ENCODE measurements at places on chromosomes 16 and 17. TPM values are rescaled to one million over a fixed set of nuclear protein-coding genes. Genes with fewer than 3 reads are reported as not detected.

- DNase-seq, result no peak
These were observed 12.6 kb downstream of the C1QTNF1 start for GRCh38 chr17:79036596-79036995.

GRCh38 chr17:71885662-71886061 is 235.2 kb upstream of the SOX9 start:
- no peak for DNase-seq

The MT1M gene
- total RNA-seq, result not detected

DNA sequence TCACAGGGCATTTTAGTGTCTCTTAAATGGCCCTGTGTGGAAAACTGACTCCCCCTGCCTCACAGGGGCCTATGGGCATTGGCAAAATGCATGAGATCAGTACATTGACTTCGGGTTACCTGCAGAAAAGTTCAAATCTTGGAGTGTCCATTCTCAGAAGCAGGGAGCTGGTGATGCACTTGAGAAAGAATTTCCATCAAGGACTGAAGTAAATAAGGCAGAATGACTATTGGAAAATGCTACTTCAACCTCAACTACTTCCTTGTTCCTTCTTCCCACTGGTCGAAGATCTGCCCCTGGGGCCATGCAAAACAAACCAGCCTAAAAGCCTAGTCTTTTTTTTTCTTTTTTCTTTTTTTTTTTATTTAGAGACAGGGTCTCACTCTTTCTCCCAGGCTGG is 13.8 kb upstream of the GSDMA start:
- DNase-seq, result no peak

- no peak for DNase-seq
These were observed 32.7 kb downstream of the LITAF start for GRCh38 chr16:11554053-11554452.

- no peak for DNase-seq
These were observed 789 bp upstream of the CCDC57 start for GRCh38 chr17:82213251-82214011.

DNA sequence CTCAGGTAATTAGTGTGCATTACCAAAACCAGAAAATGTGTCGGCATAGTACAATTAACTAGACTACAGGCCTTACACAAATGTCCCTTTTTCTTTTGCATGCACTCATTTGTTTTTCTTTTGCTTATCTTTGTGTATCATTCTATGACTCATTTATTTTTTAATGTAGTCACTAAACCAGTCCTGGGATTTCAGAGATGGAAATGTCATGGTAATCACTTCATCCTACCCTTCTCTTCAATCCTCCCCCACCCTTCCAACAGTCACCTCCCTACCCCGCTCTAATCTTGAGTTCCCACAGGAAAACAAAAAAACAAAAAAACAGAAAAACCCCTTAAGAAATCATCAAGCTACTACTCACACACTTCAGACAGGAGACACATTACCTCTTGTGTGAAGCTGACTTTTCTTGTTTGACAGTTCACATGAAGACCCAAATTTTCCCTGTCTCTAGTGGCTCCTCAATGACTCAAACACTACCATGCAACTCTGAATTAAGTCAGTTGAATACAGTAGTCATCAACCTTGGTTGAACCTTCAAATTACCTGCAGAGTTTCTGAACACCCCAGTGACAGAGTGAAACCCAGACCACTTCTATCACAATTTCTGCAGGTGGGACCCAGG is 242.4 kb upstream of the SALL1 start:
- DNase-seq, result no peak

DNA sequence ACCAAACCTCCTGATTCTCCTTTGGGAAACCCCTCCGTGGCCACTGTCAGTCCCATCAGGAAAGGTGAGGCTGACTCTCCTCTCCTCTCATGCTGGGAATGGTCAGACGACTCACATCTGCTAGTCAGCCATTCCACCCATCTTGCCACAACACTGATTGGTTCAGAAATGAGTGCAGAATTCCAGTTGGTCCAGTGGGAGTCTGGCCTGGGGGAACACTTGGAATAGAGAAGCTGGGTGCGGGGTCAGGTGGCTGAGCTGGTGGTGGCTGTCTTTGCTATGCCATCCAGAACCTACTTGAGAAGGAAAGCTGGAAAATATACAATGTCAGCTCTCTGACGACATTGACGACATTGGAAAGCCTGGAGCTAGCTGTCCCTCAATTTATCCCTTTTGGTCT is 23.6 kb upstream of the PLLP start:
- no peak for DNase-seq

The OR1F1 gene
- total RNA-seq, result not detected

- DNase-seq, result no peak
These were observed 19.3 kb downstream of the CARHSP1 start for GRCh38 chr16:8849411-8850011.

The SDR42E1 gene
- 11.0 TPM for total RNA-seq

GRCh38 chr17:27776882-27777624 is 23.3 kb downstream of the NOS2 start:
- DNase-seq, result no peak

The TEKT5 gene
- not detected for total RNA-seq

DNA sequence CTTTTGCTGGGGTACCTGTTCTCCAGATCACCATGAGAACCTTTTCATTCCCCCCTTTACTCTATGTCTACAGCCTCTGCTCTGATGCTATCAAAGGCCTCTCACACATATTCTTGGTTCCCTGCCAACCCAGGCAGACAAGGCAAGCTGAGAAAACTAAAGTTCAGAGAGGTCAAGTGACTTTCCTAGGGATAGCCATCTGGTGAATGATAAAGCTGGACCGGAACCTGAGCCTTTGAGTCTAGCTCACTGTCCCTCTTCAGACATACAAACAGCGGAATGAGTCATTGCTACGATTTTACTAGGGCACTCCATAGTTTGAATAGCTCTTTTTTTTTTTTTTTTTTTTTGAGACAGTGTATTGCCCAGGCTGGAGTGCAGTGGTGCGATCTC is 73.3 kb downstream of the XYLT1 start:
- no peak for DNase-seq

GRCh38 chr16:51941412-51941811 is 605.5 kb downstream of the TOX3 start:
- DNase-seq, result no peak

The KREMEN2 gene
- total RNA-seq, result not detected

The PPL gene
- total RNA-seq, result not detected

DNA sequence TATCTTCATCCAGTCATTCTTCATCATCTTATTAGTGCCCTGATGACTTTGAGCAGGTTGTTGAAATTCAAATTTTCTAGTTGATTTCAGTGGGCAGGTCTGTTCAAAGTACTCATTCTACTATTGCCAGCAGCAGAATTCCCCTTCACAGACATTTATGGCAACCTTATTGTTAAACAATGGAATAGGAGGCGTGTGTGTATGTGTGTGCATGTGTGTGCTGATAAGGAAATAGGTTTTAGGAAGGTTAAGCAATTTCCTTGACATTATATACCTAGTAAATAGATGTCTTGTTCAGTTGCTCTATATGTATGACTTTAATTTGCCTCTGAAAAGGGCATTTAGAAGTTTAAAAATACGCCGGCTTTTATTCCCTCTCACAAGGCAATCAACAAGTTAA is 601.4 kb upstream of the CA10 start:
- no peak for DNase-seq

DNA sequence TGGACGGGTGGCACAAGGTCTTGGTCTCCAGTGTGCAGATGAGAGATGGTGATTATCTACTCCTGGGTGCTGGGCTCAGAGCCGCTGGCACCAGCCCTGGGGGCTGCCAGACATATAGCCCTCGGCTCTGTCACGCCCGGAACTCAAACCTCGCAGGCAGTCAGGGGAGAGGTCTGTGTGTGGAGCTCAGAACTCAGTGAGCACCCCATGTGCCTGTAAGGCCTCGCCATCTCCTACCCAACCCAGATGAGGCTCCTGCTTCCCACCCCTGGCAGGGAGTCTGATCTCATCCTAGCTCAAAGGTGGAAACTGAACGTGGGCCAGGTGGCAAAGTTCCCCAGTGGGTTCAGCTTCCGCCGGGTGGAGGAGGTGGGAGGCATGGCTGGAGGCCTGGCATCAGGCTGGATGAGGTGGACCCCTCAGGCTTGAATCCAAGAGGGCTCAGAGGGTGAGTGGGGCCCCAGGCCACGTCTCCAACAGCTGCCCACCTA is 22.6 kb upstream of the NPTX1 start:
- no peak for DNase-seq

DNA sequence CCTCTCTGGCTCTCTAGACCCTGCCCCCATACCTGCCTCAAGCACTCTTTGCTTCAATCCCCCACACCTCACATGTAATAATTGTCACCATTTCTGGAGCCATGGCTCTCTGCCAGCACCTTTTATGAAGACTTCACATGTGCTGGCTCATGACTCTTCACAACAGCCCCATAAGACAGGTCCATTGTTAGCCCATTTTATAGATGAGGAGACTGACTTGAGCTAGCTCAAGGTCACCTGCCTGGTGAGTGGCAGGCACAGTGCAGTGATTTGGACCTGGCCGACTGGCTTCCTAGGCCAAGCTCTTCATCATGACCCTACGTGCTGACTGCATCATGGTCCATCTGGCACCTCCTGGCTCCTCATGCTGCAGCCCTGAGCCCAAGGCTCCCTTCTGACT is 25.0 kb downstream of the FAM20A start:
- no peak for DNase-seq

DNA sequence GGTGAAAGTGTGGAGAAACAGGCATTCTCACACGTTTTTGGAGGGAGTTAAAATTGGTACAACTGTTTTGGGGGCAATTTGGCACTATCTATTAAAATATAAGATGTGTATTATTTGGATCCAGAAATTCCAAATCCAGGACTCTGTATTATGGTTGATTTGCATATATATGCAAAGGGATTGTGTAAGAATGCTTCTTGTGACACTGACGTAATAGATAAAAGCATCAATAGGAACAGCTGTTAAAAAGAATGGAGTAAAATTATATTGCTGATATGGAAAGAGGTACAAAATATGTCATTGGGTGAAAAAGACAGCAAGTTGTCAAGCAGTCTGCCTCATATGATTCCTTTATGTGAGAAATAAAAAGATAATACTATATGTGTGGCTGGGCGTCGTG is 17.3 kb downstream of the FA2H start:
- no peak for DNase-seq

- DNase-seq, result peak; percentile 76
These were observed 1.9 kb downstream of the PHF12 start for GRCh38 chr17:28949185-28950016.

DNA sequence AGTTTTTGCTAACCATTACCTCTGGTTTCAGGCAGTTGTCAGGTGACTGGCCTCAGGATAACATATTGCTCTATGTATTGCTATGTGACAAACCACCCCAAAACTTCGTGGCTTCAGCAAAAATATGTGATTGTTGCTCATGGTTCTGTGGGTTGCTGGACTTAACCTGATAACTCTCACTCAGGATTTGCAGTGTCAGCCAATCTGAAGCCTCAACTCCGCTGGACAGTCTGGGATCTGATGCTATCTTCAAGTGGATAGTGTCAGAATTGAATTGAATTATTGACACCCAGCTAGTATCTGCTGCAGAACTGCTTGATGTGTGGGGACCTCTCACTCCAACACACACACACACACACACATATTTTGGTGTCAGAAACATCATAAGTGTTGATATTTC is 34.7 kb upstream of the GUCY2D start:
- no peak for DNase-seq

DNA sequence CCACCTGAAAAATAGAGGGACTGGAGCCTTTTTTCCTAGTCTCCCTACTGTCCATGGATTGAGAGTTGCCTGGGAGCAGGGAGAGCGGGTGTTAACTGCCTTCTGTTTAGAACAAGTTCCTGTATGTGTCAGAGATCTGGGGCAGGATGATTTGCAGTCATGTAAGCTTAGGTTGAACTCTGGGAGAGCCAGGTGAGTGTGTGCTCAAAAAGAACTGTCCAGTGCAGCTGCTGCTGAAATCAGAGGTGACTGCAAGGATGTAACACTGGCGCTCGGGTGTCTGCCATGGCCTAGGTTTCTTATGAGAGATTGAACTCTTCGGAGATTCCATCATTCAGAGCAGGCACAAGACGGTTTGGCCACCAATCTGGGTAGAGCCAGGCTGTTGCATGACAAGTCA is 432.5 kb downstream of the CDH13 start:
- no peak for DNase-seq

- no peak for DNase-seq
These were observed 80.5 kb upstream of the KIFC3 start for GRCh38 chr16:57882792-57883191.

DNA sequence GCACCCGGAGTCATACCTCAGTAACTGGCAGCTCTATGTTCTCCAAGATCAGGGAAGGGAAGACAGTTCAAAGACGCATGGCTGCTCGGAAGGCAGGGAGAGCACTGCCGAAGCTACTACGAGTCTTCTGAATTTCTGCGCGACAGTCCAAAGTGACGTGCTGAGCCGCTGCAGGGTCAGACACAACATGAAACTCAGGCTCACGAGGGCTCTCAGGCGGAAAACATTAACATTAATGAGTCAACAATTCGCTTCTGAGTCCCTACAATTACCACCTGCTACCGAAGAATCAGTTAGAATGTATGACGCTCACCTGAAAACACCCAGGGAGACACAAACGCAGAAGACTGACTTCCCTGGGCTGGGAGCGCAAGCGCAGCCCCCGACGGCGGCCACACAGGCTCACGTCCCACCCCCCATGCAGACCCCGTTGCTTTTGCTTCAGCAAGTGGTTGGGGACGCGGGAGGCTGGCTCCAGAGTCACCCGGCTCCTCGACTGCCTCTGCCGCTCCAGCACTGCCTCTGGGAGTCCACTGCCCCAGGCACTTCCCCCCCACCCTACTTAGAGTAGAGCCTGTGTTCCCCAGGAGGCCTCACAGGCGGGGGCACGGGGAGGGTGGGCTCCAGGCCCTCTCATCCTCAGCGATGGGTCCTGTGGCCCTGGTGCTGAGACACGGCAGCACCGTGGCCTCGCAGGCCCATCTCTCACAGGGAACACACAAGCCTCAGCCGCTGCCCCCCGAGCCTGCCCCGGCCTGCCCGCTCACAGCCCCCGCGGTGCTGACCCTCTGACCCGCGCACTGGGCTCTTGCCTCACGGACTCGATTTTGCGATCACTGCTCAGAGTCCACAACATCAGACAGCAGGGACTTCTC is 38.9 kb downstream of the LMF1 start:
- DNase-seq, result no peak

GRCh38 chr17:79041723-79042420 is 17.9 kb downstream of the C1QTNF1 start:
- no peak for DNase-seq

All from activated naive CD4-positive, alpha-beta T cell treated with anti-CD3 and anti-CD28 coated beads, Interleukin-2, amount 50 U/mL, for 72 hours (primary cell).